Pancreas (tissue), 10 donors: ENCODE measurements at places on chromosomes 5 and 9. TPM values are rescaled to one million over a fixed set of nuclear protein-coding genes. Genes with fewer than 3 reads are reported as not detected.

The SPATA31A7 gene
- not detected for polyA plus RNA-seq

The PCDHGA10 gene
- 0.95 TPM for polyA plus RNA-seq

The PAXX gene
- polyA plus RNA-seq = 222 TPM

The SLC25A2 gene
- 0.30 TPM for polyA plus RNA-seq

The C9 gene
- not detected for polyA plus RNA-seq

The CTNND2 gene
- 30.7 TPM for polyA plus RNA-seq

The KCNV2 gene
- not detected for polyA plus RNA-seq

The SMIM23 gene
- not detected for polyA plus RNA-seq

The TLR4 gene
- 0.68 TPM for polyA plus RNA-seq

The TMEM171 gene
- 0.27 TPM for polyA plus RNA-seq

The INSL4 gene
- not detected for polyA plus RNA-seq

The LAMC3 gene
- 8.9 TPM for polyA plus RNA-seq

The MEIKIN gene
- polyA plus RNA-seq = not detected

The CCL28 gene
- 6.0 TPM for polyA plus RNA-seq

The CYSRT1 gene
- 1.3 TPM for polyA plus RNA-seq

The SOX30 gene
- not detected for polyA plus RNA-seq
